ENCODE measurements at places on chromosomes 13 and 19.

GRCh38 chr19:1259206-1259875 lies 9.8 kb upstream of the CIRBP start:
- DNase-seq, result peak; percentile 65

DNA sequence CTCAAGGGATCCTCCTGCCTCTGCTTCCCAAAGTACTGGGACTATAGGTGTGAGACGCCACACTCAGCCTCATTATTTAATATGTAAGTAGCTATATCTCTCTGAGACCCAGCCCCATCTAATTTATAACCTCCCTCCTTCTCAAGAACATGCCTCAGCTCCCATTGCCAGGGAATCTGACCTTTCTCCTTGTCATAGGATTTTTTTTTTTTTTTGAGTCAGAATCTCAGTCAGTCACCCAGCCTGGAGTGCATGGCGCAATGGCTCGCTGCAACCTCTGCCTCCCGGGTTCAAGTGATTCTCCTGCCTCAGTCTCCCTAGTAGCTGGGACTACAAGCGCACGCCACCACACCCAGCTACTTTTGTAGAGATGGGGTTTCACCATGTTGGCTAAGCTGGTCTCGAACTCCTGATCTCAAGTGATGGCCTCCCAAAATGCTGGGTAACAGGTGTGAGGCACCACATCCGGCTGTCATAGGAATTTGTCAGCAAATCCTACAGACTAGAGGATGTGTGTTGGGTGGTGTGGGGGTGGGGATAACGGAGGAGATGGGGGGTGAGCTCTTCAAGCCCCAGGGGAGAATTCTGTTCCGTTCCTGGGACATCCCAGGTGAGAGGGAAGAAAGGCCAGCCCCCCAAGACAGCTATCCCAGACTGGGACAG lies 5.1 kb upstream of the EPS8L1 start:
- DNase-seq, result no peak

DNA sequence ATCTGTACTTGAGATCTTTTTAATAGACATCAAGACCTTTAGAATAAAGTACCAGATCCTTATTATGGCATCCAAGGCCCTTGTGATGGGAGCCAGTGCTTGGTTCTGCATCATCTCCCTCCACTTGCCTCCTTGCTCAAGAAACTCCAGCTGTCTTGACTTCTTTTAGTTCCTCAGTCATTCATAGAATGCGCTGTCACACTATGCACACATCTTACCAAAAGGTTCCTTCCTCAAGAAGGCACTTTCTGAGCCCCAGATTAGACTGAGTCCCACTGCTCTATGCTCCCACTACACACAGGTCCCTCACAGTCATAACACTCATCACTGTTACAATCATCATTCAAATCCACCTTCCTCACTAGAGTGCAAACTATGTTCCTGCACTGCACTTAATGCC lies 57.8 kb upstream of the ITM2B start:
- DNase-seq, result no peak

- DNase-seq, result no peak
Measured at GRCh38 chr13:51590231-51590970, 6.1 kb downstream of the WDFY2 start.

DNA sequence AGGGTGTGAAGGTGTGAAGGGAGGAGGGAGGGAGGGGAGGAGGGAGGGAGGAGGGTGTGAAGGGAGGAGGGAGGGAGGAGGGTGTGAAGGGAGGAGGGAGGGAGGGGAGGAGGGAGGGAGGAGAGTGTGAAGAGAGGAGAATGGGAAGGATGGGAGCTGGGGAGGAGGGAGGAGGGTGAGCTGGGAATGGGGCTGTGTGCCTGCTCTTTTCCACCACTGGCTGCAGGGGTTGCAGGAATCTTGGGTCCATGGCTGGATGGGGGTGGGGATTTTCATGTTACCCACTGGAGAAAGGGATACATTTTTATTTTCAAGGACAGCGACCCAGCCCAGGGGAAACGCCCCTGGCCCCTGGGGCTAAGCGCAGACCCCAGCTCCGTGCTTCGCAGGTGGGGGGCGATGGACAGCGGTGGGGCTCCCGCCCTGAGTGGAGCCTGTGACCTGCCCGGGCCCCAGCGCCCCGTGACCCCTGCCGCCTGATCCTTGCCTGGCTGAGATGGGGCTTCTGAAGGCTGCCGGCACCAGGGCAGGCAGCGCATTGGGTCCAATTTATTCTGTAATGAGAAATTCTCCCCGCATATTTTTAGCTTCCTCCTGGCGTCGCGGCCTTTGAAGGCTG lies 3.0 kb upstream of the EFNA2 start:
- DNase-seq, result no peak

DNA sequence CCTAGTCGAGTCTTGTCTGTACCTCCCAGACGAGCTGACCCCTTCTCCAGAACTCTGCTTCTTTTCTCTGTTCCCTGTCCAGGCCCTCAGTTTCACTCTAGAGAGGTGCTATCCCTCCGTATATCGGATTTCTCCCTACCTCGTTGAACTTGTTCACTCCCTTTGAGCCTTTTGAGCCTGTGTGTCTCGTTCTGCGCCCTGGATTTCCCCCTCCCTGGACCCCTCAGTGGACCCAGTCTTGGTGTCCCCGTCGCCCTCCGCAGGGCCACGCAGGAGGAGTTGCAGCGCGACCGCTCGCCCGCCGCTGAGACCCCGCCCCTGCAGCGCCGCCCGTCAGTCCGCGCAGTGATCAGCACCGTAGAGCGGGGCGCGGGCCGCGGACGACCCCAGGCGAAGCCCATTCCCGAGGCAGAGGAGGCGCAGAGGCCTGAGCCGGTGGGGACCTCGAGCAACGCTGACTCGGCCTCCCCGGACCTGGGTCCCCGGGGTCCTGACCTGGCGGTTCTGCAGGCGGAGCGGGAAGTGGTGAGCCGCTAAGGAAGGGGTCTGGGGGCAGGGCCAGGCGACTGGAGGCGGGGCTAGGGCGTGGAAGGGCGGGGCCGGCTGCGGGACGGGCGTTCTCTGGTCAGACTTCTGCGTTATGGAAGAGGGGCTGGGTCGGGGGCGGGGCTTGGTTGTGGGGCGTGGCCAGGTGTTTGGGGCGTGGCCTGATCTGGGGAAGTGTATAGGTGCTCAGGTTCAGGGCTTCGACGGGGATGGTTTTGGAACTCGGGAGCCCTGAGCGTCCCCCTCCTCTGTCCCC lies 5.5 kb downstream of the EPS8L1 start:
- DNase-seq, result peak; percentile 83

DNA sequence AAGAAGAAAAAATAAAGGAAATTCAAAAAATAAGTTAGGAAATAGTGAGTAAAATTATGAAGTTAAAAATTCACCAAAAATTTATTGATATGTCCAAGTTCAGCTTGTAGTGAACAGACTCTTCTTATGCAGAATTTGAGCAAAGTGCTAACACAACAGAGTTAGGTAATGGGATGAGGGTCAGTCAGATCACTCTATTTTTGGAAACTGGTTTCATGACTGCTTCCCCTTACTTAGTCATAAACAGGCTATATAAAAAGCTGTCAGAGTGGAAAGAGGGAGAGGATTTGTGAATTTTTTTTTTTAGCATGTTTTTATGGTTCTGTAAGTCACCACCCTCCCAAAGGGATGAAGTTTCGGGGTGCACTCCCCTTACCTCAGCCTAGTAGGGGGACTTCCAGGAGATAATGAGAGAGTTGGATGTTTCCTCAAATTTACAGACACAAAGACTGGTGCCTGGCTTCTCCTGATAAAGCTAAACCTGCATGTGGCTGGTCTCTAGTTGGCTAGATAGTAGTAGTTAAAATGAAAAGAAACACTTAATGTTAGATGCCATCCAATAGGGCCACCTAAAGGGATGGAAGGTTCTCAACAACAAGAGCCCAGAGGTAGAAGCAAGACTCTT lies 4.5 kb downstream of the CPB2 start:
- no peak for DNase-seq

GRCh38 chr13:101149735-101150384 lies 266.4 kb downstream of the NALCN start:
- DNase-seq, result no peak

DNA sequence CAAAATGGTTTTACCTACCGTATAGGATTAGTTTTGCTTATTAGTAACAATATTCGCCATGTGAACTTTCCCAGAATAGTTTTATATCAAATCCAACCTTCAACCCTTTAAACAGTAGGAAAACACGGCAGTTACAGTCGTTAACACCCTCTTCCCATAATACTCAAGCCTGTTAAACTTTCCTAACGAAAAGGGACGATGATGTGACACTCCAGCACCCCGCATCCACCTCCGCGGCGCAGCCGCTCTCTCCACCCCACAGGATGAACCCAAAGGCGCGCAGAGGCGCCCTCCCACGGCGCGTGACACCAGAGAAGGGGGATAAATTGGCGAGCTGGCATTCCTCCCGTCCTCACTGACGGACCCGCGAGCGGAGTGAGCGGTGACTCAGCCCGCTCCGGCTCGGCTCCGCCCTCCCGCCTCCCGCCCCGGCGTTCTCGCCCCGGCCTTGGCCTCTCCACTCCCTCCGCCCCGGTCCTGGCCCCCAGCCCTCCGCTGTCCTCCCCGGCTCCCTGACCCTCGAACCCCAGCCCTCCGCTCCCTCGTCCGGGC lies 665 bp downstream of the TUBGCP3 start:
- DNase-seq, result peak; percentile 71

DNA sequence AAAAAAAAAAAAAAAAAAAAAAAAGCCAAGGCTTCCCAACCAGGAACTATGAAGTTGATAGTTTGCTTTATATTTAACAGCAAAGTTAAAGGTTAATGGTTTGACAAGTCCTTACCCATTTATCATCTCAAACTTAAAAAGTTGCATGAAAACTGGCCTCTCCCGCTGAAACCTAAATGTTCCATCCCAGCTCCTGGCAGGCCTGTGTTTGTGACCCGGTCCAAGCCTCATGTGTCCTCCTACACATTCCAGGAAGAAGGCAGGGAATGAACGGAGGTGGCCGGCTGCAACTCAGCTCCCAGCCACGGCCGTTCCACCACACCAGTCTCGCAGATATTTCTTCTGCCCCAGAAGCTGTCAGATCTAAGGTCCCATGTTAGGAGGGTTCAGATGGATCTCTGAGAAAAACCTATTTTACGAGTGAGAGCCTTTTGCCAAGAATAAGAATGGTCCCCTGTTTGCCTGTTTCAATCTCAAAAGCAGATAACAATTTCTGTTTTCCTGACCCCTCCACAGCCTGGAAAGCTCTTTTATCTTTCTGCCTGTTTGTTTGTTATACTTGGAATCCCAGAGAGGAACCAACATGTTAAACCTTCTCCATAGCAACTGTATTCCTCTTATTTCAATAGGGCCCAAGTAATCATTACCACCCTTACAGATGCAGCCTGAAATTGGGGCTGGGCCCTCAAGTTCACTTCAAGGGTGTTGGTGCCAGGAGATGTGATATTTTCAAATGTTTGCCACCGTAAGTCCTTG lies 56.5 kb downstream of the KCTD12 start:
- no peak for DNase-seq

DNA sequence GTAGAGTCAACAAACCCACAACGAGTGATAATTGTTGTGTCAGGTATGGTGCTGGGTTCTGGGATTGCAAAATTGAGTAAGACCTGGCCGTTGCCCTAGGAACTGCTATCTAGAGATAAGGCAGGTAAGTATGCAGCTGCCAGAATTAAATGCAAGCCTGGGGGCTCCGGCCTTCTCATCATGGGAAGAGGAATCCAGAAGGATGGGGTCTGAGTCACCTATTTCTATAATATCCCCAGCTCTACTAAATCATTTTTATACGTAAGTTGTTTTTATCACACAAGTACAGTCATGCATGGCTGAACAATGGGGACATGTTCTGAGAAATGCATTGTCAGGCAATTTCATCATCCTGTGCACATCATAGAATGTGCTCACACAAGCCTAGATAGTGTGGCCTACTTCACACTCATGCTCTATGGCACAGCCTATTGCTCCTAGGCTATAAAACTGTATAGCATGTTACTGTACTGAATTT lies 203.0 kb downstream of the KLF5 start:
- no peak for DNase-seq

GRCh38 chr19:55648585-55649267 lies 714 bp downstream of the CCDC106 start:
- DNase-seq, result no peak

DNA sequence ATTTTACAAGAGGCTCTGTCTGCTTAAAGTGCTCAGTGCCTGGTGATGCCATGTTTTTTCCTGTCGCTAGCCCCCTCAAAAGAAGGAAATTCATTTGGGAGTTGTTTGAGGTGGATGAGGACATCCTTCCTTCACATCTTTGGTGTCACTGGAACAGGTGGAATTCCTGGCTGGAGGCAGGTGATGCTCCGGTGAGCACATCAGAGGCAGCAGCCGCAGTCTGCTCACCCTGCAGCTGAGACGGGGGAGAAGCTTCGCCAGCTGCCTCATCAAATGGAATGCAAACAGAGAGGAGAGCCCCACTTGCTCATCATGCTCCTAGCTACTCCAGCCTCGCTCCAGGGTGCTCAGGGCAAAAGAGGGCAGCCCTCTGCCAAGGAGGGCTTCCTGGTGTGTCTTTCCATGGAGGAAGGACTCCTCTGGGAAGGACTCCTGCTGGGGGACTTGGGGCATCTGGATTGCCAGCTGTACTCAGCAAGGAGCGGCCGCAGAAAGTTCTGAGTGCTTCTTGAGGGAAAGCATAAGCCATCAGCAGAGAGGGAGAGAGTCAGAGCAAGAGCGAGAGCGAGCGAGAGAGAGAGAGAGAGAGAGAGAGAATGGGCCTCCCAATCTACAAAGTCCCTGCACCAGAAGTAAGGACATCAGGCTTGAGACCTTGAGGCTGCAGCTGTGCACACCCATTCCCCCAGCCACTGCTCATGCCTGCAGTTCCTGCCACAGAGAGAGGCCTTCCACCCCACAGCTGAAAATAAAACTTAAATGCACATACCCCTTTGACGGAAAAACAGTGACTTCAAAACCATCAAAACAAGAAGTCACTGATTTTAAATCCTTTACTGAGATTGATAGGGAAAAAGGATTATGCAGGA lies 74.3 kb upstream of the UBL3 start:
- DNase-seq, result no peak

DNA sequence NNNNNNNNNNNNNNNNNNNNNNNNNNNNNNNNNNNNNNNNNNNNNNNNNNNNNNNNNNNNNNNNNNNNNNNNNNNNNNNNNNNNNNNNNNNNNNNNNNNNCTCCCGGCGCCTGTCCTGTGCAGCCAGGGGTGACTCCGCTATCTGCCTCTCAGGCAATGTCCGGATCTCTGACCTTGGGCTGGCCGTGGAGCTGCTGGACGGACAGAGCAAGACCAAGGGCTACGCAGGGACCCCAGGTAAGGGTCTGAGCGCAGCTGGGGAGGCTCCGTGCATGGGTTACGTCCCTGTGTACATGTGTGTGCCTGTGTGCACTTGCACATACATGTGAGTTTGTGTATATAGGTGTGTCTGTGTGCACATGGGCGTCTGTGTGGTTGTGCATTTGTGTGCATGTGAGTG lies 36.1 kb upstream of the TMEM255B start:
- DNase-seq, result no peak

- no peak for DNase-seq
Measured at GRCh38 chr13:93037780-93038179, 188.8 kb upstream of the GPC6 start.
